ENCODE measurements at places on chromosomes 1 and 21. TPM values are rescaled to one million over a fixed set of nuclear protein-coding genes. Genes with fewer than 3 reads are reported as not detected.

- DNase-seq, result no peak
These were observed 93.1 kb upstream of the TMPRSS2 start for GRCh38 chr21:41600961-41601572.

GRCh38 chr1:17521946-17522612, 17.4 kb upstream of the ARHGEF10L start:
- no peak for DNase-seq

FAM72D gene
- 20.0 TPM for total RNA-seq

DNA sequence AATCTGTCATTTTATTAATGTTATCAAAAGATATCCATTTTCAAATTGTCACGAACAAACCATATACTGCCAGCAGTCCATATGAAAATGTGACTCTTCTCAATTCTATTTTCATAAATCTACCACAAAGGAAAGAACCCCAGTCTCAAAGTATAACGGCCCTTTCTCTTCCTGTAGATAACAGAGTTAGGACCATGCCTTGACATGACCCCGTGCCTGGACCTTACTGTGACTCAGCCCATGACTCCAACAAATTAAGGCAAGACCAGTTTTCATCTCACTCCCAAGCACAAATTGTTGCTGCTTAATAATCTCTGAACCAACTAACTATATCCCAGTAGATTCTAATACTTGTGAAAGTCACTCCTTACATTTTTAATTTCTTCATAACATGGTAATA, 124.4 kb upstream of the NFIA start:
- no peak for DNase-seq

- DNase-seq, result no peak
These were observed 54.1 kb upstream of the ATP1A1 start for GRCh38 chr1:116318897-116319296.

NECTIN4 gene
- 0.12 TPM for total RNA-seq
